Hepatic stellate cell (primary cell): ENCODE measurements at places on chromosomes 2 and 18.
A peak's percentile ranks its signal among the peaks of the same experiment; 100 is the strongest.

GRCh38 chr18:6058941-6059340, 163.6 kb upstream of the TMEM200C start:
- DNase-seq, result peak; percentile 26

- no peak for DNase-seq
Measured at GRCh38 chr18:45370255-45371010, 244.8 kb upstream of the SLC14A2 start.

DNA sequence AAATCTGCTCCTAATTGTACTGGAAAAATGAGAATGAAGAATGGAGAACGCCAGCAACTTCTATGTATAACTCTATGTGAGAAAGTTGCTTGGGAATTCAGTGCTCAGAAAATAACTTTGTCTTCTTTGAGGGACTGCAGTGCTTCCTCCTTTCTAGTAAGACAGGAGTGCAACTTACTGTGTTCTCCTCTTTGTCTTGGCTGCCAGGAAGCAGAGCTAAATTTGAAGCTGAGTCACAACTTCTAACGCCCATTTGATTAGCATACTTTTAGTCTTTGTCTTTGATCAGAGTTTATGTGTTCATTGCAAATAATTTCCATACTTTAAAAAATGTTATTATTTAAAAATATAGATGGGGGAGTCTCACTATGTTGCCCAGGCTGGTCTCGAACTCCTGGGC, 6.6 kb downstream of the ARHGAP25 start:
- no peak for DNase-seq

DNA sequence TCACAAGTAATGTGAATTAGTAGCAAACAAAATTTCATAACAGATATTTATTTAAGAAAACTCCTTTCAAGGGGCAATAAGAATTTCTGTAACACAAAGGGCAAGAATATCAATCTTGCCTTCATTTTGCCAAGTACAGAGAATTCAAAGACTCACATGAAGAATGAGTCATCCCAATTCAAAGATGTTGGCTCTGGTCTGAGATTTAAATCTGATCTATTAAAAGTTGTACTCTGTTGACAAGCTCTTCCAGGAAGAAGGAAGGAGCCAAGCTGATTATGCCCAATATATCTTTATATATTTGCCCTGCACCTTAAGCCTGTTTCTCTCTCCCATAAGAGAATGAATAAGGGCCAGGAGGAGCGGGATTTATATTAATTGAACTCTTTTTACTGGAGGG, 55.9 kb upstream of the RPE start:
- DNase-seq, result no peak

GRCh38 chr2:75253526-75253925, 54.2 kb upstream of the TACR1 start:
- no peak for DNase-seq

- DNase-seq, result no peak
Measured at GRCh38 chr2:238997137-238997390, 149.2 kb downstream of the TWIST2 start.

DNA sequence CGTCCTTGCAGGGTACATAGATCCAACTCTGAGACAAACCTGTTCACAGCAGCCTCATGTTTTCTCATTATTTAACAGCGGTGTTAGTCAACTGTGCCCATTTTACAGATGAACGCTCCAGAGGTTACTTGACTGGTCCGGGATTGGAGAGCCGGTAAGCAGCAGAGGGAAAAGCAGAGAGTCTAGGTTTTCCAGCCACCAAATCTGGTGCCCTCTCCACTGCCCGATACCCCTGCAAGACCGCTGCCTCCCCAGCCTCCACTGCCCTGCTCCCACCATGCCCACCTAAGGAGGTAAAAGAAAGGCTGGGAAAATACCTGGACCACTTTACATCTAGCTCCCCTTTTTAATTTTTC, 51.5 kb downstream of the EIPR1 start:
- DNase-seq, result no peak

GRCh38 chr2:102050854-102051391, 59.2 kb downstream of the IL1R2 start:
- no peak for DNase-seq

DNA sequence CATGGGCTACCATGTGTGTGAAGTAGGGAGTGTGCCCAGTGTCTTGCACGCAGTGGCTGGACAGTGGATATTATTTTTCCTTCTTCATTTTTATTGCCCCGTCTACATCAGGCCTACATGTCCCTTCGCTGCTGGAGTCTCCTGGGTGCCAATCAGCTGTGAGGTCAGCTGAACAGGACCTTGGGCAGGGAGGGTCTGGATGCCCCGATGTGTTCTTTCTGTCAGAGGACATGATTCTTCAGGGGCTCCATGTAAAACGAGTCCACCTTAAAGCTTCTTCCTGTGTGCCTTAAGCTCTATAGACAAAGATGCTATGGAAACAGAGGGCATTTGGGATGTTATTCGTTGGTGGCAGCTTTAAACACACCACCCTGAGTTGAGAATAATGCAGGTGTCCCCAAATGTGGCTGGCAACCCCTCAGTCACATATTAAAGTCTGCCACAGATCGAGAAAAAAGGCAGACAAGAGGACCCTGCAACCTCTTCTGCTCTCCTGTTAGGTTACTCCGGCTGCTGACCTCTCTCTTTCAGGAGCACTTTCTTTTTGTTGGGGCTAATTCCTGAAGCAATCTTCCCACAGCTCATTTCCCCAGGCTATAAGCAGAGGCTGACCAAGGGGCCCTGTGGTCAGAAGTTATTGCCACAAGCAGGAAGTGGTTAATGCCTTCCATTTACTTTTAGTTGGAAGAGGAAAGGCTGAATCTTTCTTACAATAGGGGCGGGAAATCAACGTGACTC, 20.0 kb downstream of the GREB1 start:
- no peak for DNase-seq

DNA sequence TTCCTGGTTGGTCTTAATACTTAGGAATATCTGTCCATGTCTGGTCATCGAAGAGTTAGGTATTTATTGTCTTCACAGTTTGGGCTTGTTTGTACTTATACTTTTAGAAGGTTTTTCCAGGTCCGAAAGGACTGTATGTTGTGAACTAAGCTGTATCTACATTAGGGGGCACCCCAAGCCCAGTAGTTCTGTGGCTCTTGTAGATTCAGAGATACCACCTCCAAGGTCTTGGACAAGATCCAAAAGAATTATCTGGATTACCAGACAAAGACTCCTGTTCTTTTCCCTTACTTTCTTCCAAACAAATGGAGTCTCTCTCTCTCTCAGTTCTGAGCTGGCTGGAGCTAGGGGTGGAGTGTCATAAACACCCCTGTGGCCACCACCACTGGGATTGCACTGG, 328.7 kb downstream of the ZNF804A start:
- DNase-seq, result no peak

DNA sequence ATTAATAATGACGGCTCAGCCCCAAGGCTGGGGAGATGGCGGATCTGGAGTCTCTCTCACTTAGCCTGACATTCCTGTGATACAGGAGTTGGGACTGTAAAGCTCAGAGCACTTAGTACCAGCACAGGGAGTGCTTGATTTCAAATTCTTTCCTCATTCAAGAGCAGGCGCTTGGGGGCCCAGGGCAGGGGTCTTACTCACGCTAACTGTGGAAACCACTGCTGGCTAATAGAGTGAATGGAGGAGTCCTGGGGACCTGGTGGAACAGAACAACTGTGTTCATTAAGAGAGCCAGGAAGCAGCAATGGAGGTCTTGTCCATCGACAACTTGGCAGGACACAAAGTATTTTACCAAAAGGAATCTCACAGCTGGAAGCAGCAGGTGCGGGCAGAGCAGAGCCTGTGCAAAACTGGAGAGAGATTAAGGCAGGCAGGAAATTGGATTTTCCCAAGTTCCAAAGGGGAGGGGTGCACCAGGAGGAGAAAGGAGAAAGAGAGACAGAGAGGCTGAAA, 358.9 kb downstream of the TNS1 start:
- no peak for DNase-seq

GRCh38 chr2:82839036-82839435, 1620.0 kb downstream of the SUCLG1 start:
- no peak for DNase-seq

GRCh38 chr2:172181840-172182239, 79.1 kb upstream of the DLX2 start:
- DNase-seq, result no peak

DNA sequence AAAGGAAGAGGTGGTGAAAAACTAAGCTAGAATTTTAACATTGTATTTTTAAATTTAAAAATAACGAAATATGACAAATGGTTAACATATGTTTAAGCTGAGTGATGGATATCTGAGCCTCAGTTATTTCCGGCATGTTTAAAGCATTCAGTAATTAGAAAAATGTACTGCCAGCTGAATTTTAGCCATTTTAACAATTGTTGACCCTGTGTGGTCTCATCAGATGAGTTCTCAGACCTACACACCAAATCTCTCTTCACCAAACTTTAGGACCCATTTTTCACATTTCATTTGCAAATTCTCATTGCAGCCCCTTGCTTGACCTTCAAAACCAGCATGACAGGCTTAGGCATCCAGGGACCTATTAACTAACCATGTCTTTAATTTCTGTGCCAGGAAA, 91.5 kb upstream of the RGPD4 start:
- no peak for DNase-seq

DNA sequence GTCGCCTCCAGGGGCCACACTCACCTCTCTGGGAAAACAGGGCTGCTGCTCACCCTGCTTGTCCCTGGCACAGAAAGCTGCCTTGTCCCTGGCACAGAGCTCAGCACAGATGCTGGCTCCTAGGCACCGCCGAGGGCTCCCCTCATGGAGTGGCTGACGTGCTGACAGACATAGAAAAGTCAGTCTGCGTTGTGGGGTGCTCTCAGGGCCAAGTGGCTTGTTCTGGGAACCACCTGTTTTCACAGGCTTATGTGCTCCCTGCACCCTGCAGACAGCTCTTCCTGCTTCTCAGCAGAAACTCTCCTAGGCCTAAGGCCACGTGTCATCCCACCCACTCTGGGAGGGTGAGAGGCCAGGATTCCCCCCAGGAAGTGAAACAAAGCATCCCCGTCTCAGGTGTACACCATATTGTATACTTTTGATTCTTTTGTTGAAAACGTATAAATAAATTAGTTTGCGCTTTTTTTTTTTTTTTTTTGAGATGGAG, 84.7 kb upstream of the TMEM200C start:
- no peak for DNase-seq

GRCh38 chr18:42258301-42258965, 303.4 kb downstream of the PIK3C3 start:
- DNase-seq, result no peak

DNA sequence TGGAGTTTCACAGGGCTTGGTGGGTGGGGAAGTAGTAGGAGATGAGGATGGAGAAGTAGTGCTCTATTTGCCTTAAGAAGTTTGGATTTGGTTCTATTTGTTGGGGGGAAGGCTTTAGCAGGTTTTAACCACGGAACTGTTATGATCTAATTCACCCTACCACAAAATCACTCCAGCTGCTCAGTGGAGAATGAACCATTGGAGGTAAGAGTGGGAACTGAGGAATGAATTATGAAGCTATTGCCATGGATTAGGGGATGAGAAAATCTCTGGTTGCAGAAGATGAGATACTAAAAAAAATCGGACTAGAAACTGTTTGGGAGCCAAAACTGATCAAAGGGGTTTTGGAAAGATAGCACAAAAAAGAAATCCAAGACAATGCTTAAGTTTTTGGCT, 488.9 kb downstream of the DLGAP1 start:
- DNase-seq, result no peak

DNA sequence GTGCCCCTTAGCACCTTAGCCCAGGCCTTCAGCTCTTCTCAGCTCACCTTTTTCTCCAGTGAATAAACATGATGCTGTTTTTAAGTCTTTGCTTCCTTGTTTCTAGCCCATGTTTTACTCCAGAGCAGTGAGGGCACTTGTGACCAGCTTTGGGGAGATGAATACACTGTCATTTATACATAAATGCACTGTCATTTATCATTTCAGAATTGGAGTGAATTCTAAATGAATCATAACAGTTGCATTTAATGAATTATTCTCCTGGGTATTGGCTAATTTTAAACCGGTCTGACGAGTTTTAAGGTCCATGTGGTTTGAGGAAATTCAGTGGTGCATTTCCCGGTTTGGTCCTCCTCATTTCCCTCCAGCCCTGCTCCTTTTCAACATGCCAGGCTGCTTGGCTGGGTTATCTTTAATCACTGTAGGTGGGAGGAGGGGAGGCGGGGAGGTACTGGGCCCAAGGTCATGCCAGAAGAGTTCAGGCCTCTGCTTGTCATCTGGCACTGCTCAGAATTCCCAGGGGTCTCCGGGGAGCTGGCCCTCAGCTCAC, 23.9 kb downstream of the PRKCE start:
- no peak for DNase-seq

DNA sequence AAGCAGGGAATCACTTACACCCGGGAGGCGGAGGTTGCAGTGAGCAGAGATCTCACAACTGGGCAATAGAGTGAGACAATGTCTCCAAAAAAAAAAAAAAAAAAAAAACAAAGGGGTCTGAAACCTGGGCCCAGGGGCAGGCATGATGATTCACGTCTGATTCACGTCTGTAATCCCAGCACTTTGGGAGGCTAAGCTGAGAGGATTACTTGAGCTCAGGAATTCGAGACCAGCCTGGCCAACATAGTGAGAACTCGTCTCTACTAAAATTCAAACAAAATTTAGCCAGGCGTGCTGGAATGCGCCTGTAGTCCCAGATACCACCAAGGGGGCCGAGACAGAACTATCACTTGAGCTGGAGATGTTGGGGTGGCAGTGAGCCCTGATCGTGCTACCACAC, 30.3 kb downstream of the TEX44 start:
- DNase-seq, result no peak

GRCh38 chr2:69612200-69612599, 31.3 kb downstream of the AAK1 start:
- no peak for DNase-seq

- DNase-seq, result no peak
Measured at GRCh38 chr18:22420652-22421051, 2.9 kb upstream of the CTAGE1 start.

GRCh38 chr2:173204316-173204715, 128.7 kb downstream of the MAP3K20 start:
- no peak for DNase-seq

GRCh38 chr2:181188605-181189004, 208.2 kb downstream of the UBE2E3 start:
- DNase-seq, result no peak

- peak; percentile 22 for DNase-seq
Measured at GRCh38 chr2:227188292-227188691, 23.9 kb downstream of the COL4A3 start.

GRCh38 chr18:6505498-6505875, 90.8 kb upstream of the L3MBTL4 start:
- DNase-seq, result no peak

DNA sequence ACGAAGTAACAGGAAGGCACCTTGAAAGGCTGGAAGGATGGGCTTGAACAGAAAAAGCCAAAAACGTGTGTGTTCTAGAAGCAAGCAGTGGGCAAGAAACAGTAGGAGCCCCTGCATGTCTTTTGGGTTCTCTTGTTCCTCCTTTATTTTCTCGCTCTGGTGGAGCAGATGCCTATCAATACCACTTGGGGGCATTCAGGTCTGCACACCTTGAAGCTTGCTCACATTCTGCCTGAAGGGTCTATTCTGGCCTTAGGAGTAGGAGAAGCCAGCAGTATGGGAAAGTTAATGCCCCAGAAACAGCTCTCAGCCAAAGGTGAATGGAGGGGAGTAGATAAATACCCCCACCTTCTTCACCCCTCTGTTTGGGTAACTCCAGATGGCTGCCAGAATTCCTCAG, 204.5 kb downstream of the TXNL1 start:
- no peak for DNase-seq
